Activated CD8-positive, alpha-beta T cell treated with anti-CD3 and anti-CD28 coated beads, Interleukin-2, amount 10 ng/mL, durations not matched to agents 7 days and 5 days (primary cell): ENCODE measurements at places on chromosomes 1 and 21.

- H3K4me3 ChIP-seq, result no peak overlapping the region
- no peak for DNase-seq
- H3K27ac ChIP-seq, result no peak overlapping the region
- H3K4me1 ChIP-seq, result peaks cover 11% of the 10 kb centered on the region
Observed at GRCh38 chr1:53104289-53104913, 38.0 kb downstream of the SLC1A7 start.

DNA sequence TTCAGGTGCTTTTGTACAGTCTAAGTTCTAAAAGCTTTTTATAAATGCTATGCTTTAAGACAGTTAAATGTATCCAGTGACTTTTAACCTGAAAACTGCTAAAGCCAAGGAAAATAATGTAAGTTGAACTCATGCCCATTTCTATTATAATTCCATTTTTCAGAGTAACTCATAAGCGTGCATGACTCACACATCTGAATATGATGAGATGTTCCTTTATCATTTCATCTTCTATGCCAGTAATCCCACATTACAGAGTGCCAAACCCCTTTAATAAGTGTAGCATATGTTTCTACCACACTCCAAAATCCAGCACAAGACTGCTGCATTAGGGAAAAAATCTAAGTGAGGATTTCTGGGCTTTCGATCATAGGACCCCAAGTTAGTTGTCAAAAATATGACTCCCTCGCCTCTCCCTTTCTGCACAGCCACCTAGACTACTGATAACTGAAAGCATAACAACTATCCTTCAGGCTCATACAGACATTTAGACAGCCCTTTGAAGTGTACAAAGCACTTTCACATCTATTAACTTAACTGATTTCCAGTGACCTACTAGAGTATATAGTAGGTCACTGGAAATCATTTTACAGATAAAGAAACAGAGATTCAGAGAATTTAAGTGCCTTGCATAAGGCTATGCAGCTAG lies 45.3 kb downstream of the JAK1 start:
- no peak overlapping the region for H3K27ac ChIP-seq
- no peak overlapping the region for H3K4me3 ChIP-seq
- no peaks in the 10 kb centered on the region for H3K27me3 ChIP-seq
- peaks cover 26% of the 10 kb centered on the region for H3K36me3 ChIP-seq

DNA sequence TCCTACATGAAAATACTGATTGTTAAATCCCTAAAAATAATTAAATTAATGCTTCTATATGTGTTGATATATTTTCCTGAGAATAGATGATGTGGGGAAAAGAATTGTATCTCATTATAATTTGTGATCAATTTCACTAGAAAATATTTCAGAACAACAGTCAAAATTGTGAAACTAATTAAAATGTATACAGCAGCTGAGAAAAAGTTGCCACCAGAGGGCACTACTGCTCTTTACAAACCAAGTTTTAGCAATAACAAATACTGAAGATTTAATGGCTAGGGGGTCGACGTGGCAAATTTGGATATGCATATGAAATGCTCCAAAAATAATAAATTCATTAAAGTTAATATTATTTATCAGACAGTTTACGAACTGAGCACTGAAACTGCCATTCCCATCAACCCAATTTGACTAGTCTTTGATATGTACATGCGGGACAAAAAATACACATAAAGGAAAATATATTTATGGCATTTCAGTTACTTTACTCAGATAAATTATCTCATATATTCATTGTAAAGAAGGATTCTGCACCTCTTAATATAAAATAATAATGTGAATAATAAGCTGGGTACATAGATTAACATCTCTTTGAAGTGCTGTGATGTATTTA lies 96.3 kb upstream of the TMPRSS15 start:
- no peak overlapping the region for H3K27ac ChIP-seq
- no peaks in the 10 kb centered on the region for H3K27me3 ChIP-seq
- H3K4me1 ChIP-seq, result no peaks in the 10 kb centered on the region
- H3K36me3 ChIP-seq, result no peaks in the 10 kb centered on the region
- peak; percentile 55 for DNase-seq
- no peak overlapping the region for H3K4me3 ChIP-seq

GRCh38 chr1:55204997-55205396 lies 10.2 kb downstream of the USP24 start:
- peaks cover 29% of the 10 kb centered on the region for H3K36me3 ChIP-seq
- H3K4me3 ChIP-seq, result no peak overlapping the region
- H3K27ac ChIP-seq, result no peak overlapping the region
- no peak for DNase-seq
- H3K4me1 ChIP-seq, result peaks cover 66% of the 10 kb centered on the region
- no peaks in the 10 kb centered on the region for H3K27me3 ChIP-seq

DNA sequence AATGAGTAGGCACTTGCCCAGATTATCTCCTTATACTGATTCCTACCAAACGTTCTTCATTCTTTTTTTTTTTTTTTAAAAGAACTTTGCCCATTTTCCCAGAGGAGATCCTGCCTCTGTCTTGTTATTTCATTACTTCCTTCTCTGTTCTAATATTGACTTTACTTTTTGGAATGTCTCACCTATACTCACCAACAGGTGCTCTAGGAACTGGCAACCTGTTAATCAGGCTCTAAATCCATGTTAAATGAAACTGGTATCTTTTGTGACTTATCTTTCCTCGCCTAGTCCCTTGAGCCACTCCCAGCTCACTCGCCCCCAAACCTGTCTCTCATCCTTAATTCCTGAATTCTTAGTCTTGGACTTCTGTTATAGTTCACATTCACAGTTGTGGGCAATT lies 1.2 kb upstream of the CRCT1 start:
- H3K36me3 ChIP-seq, result no peaks in the 10 kb centered on the region
- no peaks in the 10 kb centered on the region for H3K4me1 ChIP-seq
- H3K27ac ChIP-seq, result no peak overlapping the region
- no peak overlapping the region for H3K4me3 ChIP-seq
- no peak for DNase-seq

DNA sequence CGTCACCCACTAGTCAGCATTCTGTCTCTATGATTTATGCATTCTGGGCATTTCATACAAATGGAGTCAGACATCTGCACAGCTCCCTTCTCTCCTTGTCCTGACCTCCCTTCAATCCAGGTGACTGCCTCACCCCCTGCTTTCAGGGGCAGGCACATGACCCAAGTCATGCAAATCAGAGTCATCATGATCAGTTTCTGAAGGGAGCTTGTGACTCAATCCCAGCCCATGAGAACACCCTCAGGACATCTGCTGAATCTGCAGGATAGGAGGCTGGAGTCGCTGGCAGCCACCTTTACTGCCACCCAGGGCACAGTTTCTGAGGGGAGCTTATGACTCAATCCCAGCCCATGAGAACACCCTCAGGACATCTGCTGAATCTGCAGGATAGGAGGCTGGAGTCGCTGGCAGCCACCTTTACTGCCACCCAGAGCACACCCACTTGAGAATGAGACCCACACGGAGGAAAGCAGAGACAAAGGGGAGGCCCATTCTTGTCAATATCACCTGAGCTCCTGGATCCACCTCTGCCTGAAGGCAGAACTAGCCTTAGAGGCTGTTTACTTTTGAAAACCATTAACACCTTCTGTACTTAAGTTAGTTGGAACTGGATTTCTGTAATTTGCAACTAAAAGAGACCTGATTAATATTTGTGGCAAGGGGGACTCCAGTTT lies 62.3 kb upstream of the SLC25A33 start:
- H3K4me3 ChIP-seq, result no peak overlapping the region
- DNase-seq, result no peak
- H3K4me1 ChIP-seq, result no peaks in the 10 kb centered on the region
- no peak overlapping the region for H3K27ac ChIP-seq
- H3K36me3 ChIP-seq, result no peaks in the 10 kb centered on the region
- H3K27me3 ChIP-seq, result peaks cover 8% of the 10 kb centered on the region

DNA sequence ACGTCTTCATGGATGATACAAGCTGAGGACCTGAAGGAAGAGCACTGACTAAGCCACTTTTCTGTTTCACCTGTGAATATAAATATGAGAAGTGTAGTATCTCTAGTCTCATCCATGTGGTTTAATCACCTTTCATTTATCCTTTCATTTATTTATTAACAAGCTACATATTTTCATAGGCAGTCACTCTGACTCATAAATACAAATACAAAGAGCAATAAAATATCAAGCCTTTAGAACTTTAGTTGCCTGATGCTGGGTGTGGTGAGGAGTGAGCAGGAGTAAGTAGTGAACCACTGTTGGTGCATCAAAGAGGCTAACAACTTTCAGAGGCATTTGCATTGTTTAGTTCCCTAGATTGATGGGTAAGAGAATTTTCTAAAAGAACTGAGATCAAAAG lies 269.0 kb upstream of the C1orf87 start:
- no peak overlapping the region for H3K4me3 ChIP-seq
- no peak for DNase-seq
- no peaks in the 10 kb centered on the region for H3K4me1 ChIP-seq
- no peaks in the 10 kb centered on the region for H3K27me3 ChIP-seq

DNA sequence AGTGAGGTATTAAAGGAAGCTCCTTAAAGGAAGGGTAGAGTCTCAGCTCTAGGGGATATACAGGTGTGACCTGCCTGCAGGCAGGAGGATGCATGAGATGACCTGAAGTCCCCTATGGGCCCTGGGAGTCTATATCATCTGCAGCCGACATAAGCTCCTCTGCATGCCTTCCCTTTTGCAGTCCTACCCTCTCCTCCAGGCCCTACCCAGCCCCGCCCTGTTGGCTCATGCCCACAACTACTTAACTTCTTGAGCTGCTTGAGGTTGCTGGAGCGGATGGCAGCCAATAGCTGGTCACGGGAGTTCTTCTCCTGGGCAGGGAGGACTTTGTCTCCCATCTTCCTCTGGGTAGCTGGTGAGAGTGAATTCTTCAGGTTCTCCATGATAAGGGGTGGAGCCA lies 10.3 kb downstream of the SHISA4 start:
- DNase-seq, result no peak
- H3K27ac ChIP-seq, result no peak overlapping the region
- H3K27me3 ChIP-seq, result peaks cover 6% of the 10 kb centered on the region

GRCh38 chr1:29688471-29689365 lies 452.4 kb downstream of the PTPRU start:
- H3K4me3 ChIP-seq, result no peak overlapping the region
- no peak overlapping the region for H3K27ac ChIP-seq
- peaks cover 12% of the 10 kb centered on the region for H3K27me3 ChIP-seq

- peak overlapping the region; percentile 22 for H3K4me3 ChIP-seq
- H3K36me3 ChIP-seq, result no peaks in the 10 kb centered on the region
- H3K4me1 ChIP-seq, result peaks cover 11% of the 10 kb centered on the region
- no peak overlapping the region for H3K27ac ChIP-seq
Observed at GRCh38 chr1:112509005-112509659, 367 bp downstream of the WNT2B start.

GRCh38 chr1:231410036-231410612 lies 12.0 kb downstream of the EGLN1 start:
- peaks cover 29% of the 10 kb centered on the region for H3K4me1 ChIP-seq
- H3K36me3 ChIP-seq, result peaks cover 34% of the 10 kb centered on the region
- no peaks in the 10 kb centered on the region for H3K27me3 ChIP-seq

- H3K4me1 ChIP-seq, result peaks cover 7% of the 10 kb centered on the region
- H3K4me3 ChIP-seq, result no peak overlapping the region
- no peak overlapping the region for H3K27ac ChIP-seq
- H3K36me3 ChIP-seq, result peaks cover 16% of the 10 kb centered on the region
- DNase-seq, result no peak
- H3K27me3 ChIP-seq, result no peaks in the 10 kb centered on the region
Observed at GRCh38 chr1:21027805-21028204, 148.9 kb downstream of the EIF4G3 start.

GRCh38 chr21:46119637-46120271 lies 21.8 kb downstream of the COL6A2 start:
- H3K36me3 ChIP-seq, result no peaks in the 10 kb centered on the region
- no peak for DNase-seq
- H3K27me3 ChIP-seq, result no peaks in the 10 kb centered on the region
- no peak overlapping the region for H3K4me3 ChIP-seq

GRCh38 chr1:68725001-68725752 lies 228.3 kb upstream of the DEPDC1 start:
- H3K27me3 ChIP-seq, result no peaks in the 10 kb centered on the region

- H3K36me3 ChIP-seq, result no peaks in the 10 kb centered on the region
- no peaks in the 10 kb centered on the region for H3K4me1 ChIP-seq
Observed at GRCh38 chr1:34153246-34153645, 11.8 kb downstream of the CSMD2 start.

- DNase-seq, result no peak
- H3K27me3 ChIP-seq, result peaks cover 5% of the 10 kb centered on the region
- H3K4me3 ChIP-seq, result no peak overlapping the region
- H3K36me3 ChIP-seq, result no peaks in the 10 kb centered on the region
- peaks cover 10% of the 10 kb centered on the region for H3K4me1 ChIP-seq
Observed at GRCh38 chr1:53576866-53577760, 117.9 kb downstream of the DMRTB1 start.
